Gastrocnemius medialis (tissue), 4 donors: ENCODE measurements at places on chromosomes 2 and 18.

DNA sequence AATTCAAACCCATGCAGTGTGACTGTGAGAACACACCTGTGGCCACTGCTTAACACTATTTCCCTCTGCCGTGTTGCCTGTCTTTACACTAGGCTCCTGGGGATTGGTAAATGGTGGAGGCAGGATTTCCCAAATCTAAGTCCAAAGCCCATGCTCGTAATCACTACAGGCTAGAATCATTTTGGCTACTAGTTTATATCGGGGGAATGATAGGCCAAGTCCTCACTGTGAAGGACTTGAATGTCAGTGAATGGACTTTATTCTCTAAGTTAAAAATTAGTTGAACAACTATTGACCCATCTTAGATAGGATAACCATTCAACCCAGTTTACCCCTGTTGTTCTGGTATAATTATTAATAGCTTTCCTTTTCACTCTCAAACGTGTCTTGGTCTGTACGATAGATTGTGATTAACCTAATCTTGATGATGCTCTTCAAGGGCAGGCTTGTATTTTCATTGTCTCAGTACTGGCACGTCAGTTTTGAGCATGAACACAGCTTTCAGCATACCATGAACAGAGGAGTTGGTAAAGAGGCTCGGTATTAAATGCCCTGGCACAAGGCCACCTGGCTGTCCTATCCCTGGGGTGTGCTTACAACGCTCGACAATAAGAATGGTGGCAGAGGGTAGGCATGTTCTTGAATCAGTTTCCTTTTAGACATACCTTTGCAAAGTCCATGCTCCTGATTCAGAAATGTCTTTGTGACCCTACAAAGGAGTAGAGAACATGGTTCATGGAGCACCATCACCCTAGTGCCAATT lies 148.8 kb downstream of the RTN4 start:
- peak; percentile 70 for DNase-seq

- DNase-seq = no peak
Observed at GRCh38 chr2:18637196-18637595, 47.8 kb upstream of the NT5C1B start.

- no peak for DNase-seq
Observed at GRCh38 chr18:32201948-32202672, 12.3 kb downstream of the MEP1B start.

GRCh38 chr2:230714136-230714480 lies 1.5 kb downstream of the CAB39 start:
- DNase-seq = peak; percentile 34

DNA sequence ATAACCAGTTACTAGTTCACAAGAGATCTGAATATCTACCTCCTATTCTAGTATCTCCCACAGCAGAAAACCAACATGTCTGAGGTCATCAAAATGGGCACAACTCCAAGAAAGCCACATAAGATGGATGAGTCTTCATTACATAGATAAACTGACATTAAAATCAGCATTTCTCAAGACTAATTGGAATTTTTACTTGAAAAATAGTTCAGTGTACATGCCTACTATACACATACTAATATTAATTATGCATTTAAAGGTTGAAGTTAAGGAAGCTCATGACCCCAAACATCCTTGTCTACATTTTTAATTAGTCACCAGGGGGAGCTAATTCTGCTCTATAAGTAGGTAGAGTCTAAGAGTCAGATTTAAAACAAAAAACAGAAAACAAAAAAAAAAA lies 41.9 kb downstream of the ZNF521 start:
- no peak for DNase-seq

- no peak for DNase-seq
Observed at GRCh38 chr18:58229162-58229561, 185.1 kb downstream of the NEDD4L start.

DNA sequence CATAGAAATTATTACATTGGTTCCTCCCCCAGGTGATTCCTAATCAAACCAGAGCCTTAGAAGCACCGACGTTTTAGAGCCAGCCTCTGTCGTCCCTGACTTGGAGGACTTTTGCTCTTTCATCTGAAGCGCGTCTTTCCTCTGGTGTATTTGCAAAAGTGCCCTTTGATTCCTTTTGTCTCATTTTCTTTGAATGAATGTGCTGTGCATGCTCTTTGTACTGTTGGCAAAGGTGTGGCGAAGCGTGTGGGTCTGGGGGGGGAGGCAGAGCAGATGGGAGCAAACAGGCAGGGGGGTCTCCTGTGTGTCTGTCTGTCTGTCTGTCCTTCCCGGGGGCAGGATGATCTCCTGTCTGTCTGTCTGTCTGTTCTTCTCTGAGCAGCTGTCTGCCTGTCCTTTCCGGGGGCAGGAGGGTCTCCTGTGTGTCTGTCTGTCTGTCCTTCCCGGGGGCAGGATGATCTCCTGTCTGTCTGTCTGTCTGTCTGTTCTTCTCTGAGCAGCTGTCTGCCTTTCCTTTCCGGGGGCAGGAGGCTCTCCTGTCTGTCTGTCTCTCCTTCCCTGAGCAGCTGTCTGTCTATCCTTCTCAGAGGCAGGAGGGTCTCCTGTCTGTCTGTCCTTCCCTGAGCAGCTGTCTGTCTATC lies 205.5 kb upstream of the MYT1L start:
- no peak for DNase-seq

DNA sequence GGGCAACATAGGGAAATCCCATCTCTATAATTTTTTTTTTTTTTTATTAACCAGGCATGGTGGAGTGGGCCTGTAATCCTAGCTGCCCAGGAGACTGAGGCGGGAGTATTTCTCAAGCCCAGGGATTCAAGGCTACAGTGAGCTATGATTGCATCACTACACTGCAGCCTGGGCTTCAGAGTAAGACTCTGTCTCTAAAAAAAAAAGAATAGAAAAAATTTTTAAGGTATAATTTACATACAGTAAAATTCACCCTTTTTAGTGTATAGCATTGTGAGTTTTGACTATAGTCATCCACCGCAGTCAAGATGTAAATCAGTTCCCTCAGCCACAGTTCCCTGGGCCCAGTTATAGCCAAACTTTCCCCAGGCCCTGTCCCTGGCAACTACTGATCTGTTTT lies 57.1 kb upstream of the MSH6 start:
- no peak for DNase-seq

- DNase-seq = no peak
Observed at GRCh38 chr2:171793691-171794678, 100.1 kb downstream of the SLC25A12 start.

DNA sequence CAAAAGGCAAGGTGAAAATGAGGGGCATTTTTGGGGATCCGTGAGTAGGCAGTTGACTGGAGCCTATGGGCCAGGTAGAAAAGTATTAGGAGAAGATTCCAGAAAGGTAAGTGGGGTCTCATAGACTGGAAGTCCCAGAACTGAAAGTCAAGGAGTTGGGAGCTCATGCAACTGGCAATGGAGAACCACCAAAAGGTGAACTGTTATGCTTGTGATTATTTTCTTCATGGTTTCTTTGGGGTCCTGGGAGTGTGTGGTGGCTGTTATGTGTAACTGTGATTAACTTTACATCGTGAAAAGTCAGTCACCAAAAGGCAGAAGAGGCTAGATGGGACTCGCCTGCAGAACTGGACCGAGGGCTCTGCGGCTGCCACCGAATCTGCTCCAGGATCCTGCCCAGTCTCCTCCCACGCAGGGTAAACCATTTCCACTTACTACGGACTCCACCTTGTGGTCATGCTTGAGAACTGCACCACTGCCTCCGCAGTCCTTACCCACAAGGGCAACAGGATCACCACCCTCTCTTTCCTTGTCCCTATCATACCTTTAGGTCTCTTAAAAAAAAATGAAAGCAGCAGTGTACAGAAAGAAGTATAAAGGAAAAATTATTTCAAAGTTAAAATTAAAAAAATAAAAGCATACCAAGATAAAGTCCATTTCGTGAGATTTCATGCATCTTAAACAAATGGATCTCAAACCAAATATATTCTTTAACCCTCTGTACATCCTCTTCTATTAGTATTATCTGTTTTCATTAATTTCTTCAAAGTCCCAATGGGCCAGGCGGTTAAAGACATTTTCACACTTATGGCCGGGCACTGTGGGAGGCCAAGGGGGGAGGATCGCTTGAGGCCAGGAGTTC lies 15.6 kb upstream of the CEP68 start:
- DNase-seq = peak; percentile 78

- DNase-seq = no peak
Observed at GRCh38 chr2:1360144-1360543, 53.1 kb upstream of the TPO start.

GRCh38 chr18:33424266-33424946 lies 16.1 kb downstream of the CCDC178 start:
- DNase-seq = no peak

DNA sequence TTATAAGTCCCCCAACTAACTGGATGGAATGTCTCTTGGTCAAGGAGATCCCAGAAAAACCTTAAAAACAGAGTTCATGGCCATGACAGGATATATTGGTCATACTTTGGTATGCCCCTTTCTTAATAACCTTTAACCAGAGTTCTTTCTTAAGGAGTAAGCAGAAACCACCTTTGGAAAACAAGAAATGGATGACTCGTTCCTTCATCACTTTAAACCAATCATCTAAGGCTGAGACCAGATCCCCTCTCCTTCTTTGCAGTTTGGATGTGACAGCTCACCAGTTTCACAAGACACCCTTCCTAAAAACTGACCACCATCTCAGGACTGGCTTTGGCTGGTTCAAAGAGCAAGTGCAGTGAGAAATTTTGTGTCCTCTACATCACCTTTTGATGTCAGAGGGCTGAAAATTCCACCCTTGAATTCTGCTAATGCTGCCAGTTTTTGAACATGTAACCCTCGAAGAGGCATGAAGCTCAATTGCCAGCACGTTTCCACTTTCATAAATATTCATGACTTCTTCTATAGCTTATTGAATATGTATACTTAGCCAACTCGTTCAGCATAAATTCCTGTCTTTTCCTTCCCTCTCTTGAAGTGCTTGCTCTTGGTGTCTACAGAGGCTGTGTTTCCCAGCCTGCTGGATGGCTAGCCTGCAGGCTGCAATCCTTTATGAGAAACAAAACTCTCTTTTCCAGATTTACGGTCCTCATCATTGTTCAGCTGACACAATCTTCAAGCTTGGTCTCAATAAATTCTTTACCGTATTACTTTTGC lies 1323.5 kb upstream of the TMEFF2 start:
- DNase-seq = no peak

DNA sequence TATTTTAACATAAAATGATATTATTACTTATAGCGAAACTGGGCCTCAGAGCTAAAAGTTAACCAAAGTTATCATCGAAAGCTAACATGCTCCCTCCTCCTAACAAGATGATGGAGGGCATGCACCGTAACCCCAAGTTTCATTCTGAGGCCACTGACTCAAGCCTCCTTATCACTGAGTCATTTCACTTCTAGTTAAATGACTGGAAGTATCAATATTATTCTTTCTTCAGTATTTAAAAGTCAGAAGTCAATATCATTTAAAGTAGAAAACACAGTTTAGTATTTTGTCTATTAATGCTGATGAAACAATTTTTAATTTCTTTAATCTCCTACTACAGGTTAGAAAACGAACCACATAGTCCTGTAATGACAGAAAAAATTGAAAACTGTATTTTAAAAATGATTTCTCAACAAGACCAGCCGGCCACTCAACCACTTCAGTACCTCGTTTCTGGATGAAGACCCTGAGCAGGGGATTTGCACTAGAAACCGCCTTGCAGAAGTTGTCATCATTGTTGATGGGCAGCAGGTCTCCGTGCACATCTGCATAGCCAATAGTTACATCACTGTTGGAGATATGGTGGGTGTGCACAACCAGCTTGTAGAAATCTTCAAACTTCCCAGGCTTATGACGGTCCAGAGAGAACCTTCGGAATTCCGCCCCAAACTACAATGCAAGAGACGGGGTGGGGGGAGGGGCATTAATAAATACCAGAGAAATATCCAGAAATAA lies 44.9 kb downstream of the PARD6G start:
- DNase-seq = no peak

- DNase-seq = no peak
Observed at GRCh38 chr2:46400016-46400415, 79.3 kb upstream of the TMEM247 start.

GRCh38 chr2:208671886-208672680 lies 265.5 kb downstream of the PTH2R start:
- no peak for DNase-seq

- DNase-seq = no peak
Observed at GRCh38 chr18:75474332-75474731, 46.8 kb upstream of the SMIM21 start.

- DNase-seq = no peak
Observed at GRCh38 chr2:150528861-150529801, 41.7 kb upstream of the RND3 start.

GRCh38 chr2:238100049-238100820 lies at the start of gene ESPNL:
ESPNL (plus strand) TSS chr2:238100340; CDS start chr2:238100420, 80 bp downstream.
- DNase-seq = no peak

- no peak for DNase-seq
Observed at GRCh38 chr2:241070361-241070760, 31.7 kb downstream of the MTERF4 start.

DNA sequence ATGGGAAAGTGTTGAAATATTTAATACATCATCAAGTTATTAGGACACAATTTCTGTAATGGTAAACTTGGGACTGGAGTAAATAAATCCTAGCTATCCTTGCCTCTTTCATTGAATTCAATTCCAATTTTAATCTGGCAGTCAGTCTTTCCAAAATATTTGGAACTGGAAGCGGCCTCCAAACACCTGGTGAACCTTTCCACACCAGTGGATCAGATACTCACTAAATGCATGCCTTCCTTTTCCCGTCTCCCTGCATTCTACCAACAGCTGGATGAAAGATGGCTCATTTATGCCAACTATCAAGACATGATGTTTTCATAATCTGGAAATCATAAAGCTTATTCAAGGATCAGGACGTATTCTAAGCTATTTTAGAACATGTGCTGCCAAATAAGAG lies 488.2 kb upstream of the SPHKAP start:
- DNase-seq = peak; percentile 18

DNA sequence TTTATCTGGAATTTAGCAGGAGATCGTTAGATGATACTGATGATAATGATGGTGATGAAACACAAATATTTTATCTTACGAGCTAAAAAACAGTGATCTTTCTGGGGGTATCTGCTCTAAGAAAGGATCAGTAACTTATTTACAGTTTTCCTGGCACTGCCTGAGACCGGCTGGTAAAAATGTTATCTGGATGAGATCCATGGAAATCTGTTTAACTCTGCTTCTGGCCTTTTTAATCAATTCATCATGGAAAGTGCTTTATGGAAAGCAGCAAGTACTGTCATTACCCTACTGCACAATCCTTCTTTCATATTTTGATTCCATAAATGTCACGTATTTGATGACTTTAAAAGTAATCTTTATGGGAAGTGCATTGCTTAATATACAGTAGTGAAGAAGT lies 612.7 kb upstream of the GCFC2 start:
- no peak for DNase-seq

- DNase-seq = no peak
Observed at GRCh38 chr2:31363956-31364750, 50.4 kb downstream of the XDH start.
